IPS DF 19.7 (cell line): ENCODE measurements at places on chromosomes 7 and 10.

DNA sequence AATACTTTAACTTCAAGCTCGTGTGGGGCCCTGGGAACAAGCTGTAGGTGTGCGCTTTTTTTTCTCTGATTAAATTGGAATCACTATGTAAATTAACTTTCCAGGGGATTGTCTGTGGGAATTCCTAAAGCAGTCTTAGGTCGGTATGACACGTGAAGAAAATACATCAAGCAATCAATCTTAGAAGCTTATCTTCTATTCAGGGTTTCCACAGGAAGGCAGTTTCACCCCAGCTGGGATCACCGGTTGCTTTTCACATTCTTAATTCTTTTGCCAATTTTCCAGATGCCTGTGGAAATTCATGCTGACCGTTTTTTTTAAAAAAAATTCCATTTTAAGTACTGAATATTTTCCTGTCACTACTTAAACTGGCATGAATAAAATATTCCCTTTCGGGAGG lies 41.9 kb downstream of the CAMK1D start:
- DNase-seq: no peak

- no peak for DNase-seq
Measured at GRCh38 chr10:74957285-74957961, 131.0 kb downstream of the KAT6B start.

- no peak for DNase-seq
Measured at GRCh38 chr7:121151774-121152221, 163.3 kb downstream of the CPED1 start.

DNA sequence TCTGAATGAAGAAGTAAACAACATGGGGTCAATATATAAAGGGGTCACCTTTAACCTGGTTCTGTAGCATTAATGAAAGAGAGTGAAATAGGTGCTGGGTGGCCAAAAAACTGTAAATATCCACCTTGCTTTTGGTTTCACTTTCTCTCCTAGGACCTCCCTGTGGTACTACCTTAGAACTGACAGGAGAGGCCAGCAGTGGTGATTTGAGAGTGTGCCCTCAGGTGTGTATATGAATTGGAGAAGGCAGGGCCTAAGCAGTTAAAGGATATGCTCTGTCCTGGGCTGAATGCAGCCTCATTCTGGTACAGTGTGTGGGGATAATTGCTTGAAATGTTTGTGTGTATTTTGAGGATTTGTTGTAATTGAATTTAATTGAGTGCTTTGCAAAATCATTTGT lies 62.0 kb downstream of the BBS9 start:
- no peak for DNase-seq

DNA sequence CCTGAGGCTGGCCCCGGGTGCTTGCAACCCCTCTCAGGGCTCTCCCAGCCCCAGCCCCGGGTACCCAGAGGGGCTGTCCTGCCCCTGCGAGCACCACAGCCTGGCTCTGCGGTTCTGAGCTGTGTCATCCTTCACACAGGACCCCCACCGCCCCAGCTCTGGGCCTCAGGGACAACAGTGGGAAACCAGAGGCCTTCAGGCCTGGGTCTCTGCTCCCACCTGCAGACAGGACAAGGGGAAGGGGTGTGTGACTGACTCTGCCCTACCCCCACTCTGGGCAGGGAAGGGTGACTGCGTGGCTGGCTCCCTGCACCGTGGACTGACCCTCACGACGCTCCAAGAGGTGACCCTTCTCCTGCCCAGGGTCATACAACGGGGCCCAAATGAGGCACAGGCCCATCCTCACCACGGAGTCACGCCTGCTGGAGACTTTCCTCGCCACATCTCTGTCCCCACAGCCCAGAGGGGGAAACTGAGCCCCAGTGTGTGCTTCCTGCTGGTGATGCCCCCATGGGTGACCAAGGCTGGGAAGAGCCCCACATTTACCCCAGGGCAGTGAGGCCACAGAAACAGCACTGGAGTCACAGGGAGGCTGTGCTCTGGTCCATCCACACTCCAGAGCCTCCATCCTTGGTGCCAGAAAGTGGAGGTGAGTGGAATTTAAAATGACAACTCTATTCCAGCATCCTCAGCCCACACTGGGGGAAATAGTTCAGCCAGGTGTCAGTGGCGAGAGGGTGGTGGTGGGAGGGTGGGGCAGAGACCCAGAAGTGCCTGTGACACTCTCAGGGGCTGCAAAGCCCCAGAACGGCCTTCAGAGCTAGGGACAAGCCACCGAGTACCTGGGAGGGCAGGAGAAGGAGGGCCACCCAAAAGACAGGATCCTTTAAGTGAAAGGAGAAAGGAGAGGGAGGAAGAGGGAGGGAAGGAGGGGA lies 13.6 kb downstream of the CAMK2B start:
- DNase-seq: no peak

- peak; percentile 86 for DNase-seq
Measured at GRCh38 chr10:124403548-124403947, 15.2 kb downstream of the OAT start.

GRCh38 chr10:71086439-71087080 lies 125.8 kb upstream of the UNC5B start:
- no peak for DNase-seq

- DNase-seq: no peak
Measured at GRCh38 chr10:55024713-55025112, 223.7 kb upstream of the PCDH15 start.

- no peak for DNase-seq
Measured at GRCh38 chr7:5550385-5550784, 126.8 kb upstream of the TNRC18 start.

DNA sequence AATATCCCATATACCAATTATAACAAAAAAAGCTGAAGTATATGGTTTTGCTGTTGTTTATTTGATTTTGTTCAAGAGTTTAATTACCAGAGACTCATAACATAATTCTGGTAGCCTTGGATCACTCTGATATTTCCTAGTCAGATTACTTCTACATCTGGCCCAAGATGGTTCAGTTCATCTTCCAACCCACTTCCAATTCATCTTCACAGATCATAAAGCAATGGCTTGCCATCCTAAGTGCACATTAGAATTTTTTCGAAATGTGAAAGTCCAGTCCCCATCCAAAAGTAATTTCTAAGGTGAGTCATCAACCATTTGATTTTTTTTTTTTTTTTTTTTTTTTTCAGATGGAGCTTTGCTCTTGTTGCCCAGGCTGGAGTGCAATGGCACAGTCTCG lies 8.0 kb upstream of the HIBADH start:
- DNase-seq: no peak

DNA sequence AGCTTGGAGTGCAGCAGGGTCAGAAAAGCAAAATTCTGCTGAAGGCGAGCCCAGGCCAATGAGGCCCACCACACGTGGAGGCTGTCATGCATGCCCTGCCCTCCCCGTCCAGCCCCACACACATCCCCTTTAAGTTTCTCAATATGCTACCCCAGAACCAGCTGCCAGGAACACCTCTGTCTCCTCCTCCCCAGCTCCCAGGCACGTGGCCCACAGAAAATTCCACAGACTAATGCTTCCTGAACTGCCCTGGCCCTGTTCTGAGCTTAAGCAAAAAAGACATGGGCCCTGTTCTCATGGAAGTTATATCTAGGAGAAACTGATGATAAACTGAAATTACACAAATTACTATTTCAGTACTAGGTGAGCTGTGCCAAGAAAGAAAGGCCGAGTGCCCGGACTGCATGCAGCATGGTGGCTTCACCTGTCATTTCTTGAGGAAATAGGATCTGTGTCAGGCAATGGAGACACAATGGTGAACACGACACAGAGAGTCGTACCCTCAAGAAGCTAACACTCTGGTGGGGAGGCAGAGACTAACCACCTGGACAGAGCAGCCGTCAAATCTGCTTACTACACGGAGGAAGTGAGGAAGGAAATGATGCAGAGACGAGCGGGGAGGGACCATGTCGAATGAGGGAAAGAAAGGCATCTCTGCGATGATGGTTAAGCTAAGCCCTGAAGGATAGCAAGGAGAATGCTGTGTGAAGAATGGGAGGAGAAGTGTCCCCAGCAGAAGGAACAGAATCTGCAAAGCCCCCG lies 44.5 kb downstream of the PODXL start:
- DNase-seq: no peak

GRCh38 chr10:129397198-129397974 lies 69.7 kb upstream of the MGMT start:
- no peak for DNase-seq

DNA sequence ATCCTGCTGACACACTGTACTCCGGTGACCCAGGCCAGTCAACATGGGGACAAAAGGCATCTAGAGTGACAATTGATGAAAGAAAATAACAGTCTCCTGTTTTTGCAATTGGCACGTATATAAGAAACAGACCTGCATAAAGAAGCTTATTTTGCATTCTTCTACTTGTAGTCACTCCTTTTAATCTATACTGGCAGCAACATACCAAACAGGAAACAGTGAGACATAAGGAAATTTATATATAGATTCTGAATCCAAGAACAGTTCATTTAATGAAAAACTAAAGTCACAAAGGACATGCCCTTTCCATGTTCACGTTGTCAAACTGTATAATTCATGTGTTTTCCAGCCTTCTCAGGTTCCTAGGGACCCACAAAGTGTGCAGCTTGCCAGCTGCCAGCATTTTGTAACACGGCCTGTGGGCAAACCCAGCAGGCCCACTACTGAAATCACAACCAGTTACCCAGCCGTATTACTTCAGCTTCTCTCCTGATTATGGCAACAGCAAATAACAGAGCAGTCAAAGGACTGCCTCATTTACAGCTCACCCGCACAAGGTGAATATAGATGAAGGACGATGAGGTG lies 72.3 kb downstream of the AMPH start:
- no peak for DNase-seq

GRCh38 chr7:17015598-17016031 lies 133.8 kb upstream of the AGR3 start:
- DNase-seq: no peak

GRCh38 chr10:32163071-32163761 lies 107.0 kb upstream of the KIF5B start:
- no peak for DNase-seq

GRCh38 chr7:128398016-128398840 lies 11.6 kb downstream of the IMPDH1 start:
- no peak for DNase-seq

GRCh38 chr7:27367179-27367932 lies 124.8 kb downstream of the EVX1 start:
- no peak for DNase-seq

- no peak for DNase-seq
Measured at GRCh38 chr10:992467-992866, 4.2 kb downstream of the GTPBP4 start.

DNA sequence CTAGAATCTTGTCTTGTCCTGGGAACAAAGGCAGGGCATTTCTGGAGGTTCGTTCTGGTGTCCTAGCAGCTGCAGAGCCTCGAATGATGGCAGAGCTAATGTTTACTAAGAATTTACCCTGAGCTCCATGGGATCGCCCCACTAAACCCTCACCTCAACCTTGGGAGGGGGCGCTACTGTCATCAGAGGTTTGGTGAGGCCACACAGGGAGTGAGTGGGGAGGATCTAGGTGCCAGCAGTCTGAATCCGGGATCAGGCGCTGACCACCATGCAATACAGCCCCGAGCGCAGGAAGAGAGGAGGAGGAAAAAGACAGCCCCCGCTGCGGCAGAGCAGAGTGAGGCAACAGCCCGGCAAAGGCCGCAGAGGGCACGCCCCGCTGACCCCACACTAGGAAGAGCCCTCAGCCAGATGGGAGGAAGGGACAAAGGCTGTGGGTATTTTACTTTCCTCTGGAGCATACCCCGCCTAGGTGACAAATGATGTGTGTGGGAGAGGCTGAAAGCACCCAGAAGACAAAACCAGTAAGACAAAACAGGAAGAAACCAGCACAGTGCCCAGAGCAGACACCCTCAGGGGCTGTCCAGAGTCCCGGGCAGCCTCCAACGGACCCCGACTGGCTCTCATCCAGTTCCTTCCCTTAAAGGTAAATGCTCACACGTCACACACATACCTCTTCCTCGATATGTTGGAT lies 103.5 kb downstream of the FAM53B start:
- DNase-seq: no peak

DNA sequence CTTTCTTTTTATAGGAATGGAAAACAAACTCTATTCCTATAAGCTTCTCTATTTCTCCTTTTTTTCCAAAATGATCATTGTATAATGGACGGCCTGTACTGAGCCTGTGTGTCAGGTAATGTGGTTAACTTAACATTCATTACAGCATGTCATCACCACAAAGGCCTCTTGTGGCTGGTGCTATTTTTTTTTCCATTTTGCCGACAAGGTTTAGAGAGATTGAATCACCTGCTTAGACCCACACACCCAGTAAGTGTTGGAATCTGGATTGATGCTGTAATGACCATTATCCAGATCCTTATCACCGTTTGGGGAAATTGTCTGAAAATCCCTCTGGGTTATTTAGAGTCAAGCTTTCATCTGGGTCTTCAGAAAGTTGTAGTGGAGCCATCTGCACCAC lies 18.5 kb downstream of the AKR1B15 start:
- DNase-seq: no peak

DNA sequence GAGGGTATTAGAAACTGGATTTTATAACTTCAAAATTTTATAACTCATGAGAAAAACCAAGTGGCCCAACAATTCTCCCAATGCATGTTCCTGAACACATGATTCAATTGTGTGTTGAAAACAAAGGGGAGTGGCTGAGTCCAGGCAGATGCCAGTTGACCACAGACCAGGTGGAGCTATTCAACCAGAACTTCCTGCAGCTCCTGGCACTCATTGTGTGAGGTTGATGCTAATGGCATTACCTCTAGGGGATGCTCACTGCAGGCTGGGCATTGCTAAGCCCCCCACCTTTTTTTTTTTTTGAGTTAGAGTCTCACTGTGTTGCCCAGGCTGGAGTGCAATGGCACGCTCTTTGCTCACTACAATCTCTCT lies 20.3 kb downstream of the MYOF start:
- no peak for DNase-seq

GRCh38 chr7:135466442-135467206 lies 43.3 kb downstream of the CNOT4 start:
- DNase-seq: no peak

- DNase-seq: no peak
Measured at GRCh38 chr7:1590476-1590875, 20.6 kb upstream of the PSMG3 start.

GRCh38 chr7:32191305-32191704 lies 121.1 kb upstream of the PDE1C start:
- no peak for DNase-seq

GRCh38 chr10:97463363-97464132 lies 17.6 kb downstream of the ZDHHC16 start:
- peak; percentile 54 for DNase-seq

DNA sequence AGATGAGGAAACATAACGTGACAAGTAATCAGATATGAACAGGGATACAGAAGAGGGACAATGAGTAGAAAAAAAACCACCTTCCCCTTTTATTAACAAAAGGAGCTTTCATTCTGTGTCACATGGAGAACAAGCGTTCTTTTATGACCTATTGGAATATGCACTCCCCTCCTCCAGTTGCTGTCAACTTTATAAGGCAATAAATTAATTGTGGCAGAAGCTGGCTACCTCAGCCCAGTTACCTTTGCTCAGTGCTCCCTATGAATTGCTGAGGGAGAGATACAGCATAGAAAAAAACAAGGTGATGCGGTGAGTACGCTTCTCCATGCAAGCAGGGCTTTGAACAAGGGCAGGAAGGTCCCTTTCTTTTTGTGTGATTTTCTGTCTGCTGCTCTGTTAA lies at the start of gene MGAM2:
TSS of gene MGAM2 (plus strand) at position 220 of the 400 bp plus-strand sequence. CDS start 5,156 bp downstream, outside the sequence.
- DNase-seq: no peak

GRCh38 chr7:55188590-55189138 lies 169.8 kb downstream of the EGFR start:
- no peak for DNase-seq
